ENCODE measurements at places on chromosomes 2 and 18.

- DNase-seq, result no peak
Observed at GRCh38 chr2:98781822-98782221, 50.9 kb upstream of the MGAT4A start.

DNA sequence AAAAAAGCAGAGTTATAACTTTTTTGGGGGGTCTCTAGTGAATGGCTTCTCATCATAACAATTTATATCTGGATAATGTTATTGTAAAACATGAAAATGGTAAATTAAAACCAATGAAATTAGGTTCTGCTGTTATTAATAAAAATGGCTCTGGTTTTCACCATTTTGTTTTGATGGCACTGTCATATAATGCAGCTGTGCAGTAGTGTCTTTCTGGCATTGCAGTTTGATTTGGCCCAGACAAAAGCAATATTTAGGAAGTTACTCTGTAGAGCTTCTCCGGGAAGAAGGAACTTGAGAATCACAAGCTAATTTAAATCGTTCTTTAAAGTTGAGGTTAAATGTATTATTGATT lies 15.1 kb upstream of the NT5C1B start:
- no peak for DNase-seq

DNA sequence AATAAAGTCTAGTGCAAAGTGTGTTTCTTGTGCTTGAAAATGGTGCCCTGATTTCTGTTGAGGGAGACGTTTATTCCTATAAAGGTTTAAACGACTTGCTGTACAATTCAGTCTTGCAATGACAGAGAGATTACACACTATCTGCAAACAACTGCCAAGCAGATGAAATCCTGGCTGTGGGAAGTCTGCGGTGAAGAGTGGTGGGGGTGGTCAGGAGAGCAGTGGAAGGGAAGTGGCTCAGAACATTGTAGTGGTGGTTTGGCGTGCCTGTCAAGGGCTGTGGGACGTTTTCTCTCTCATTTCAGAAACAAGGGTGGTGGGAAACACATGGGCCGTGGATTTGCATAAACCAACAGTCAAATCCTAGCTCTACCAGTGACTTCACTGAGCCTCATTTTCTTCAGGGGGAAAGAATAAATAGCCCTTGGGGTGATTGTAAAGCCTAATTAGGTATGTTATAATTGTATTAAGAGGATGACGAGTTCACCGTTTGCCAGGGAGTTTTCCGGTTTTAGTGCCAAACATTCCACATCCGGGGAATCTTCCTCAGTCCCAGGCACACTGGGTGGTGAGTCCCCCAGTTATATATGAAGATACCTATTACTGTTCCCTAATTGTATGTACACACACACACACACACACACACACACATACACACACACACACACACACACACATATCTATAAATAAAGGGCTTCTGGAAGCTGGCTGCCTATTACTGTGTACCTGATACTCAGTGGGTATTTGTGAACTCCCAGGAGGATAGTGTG lies 115.0 kb downstream of the SPTBN1 start:
- DNase-seq, result no peak

DNA sequence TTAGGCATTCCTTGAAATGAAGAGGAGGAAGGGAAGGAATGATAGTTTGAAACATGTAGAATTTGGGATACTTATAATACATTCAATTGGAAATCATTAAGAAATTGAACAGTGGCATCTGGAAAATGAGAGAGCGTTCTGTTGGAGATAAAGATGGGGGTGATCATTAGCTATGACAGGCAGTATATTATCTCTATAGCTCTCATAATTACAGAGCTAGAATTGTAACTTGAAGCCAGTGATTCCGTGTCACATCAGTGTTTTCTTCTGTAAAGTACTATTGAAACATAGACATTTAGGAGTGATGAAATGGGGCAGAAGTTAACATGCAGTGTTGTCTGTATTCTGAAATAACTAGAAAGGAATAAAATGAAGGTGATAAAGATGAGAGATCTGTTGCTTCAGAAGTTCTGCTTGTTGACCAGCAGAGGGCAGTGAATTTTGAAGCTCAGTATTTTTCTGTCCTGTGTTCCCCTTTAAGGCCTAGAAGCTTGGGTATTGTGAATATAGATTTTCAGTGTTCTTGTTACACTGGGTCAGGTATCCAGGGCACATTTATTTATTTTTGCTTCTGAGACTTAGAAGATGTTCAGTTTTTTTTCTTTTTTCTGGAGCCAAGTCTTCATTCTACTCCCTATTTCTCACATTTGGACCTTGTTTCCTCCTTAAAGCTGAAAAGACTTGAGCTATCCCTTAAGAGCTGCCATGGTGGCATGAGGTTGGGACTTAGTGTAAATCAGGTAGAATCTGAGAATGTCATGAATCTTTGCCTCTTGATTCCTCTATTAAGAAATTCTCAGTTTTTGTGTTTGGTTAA lies 157.4 kb downstream of the TAF4B start:
- no peak for DNase-seq

DNA sequence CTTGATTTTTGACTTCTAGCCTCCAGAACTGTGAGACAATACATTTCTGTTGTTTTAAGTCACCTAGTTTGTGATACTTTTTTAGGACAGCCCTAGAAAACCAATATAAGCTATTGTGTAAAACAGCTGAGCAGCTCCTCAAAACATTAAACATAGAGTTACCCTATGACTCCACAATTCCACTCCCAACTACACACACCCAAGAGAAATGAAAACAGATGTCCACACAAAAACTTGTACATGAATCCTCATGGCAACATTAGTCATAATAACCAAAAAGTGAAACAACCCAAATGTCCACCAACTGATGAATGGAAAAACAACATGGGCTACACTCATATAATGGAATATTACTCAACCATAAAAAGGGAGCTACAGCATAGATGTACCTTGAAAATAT lies 32.6 kb downstream of the TNS1 start:
- no peak for DNase-seq

GRCh38 chr2:23434721-23435121 lies 49.7 kb downstream of the KLHL29 start:
- DNase-seq, result no peak

DNA sequence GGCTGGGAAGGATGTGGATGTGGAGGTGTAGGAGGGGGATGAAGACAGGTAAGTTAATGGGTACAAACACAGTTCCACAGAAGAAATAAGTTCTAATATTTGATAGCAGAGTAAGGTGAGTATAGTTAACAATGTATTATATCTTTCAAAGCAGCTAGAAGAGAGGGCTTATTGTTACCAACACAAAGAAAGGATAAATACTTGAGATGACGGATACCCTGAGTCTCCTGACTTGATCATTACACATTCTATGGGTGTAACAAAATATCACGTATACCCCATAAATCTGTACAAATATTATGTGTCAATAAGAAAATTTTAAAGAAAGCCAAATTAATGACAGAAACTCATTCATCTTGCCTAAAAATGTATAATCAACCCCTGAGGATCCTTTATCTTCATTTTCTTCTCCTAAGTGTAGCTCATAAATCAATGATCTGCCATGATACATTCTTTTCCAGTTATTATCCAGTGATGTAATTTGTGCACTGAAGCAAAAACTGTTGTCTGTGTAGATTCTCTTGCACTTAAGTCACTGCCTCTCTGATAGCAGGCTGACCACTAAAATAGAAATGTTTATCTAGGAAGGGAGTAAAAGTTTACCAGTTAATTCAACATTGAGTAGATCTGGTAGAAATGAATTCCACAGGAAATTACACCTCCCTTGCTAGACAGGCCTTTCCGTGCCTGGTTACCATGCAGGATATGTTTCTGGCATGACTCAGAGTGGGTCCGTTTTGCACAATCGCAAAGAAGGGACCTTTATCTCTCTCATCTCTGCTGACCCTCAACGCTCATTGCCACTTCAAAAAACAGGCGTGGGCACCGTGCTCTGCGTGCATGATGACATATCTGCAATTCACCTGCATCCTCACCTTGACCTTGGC lies 249.7 kb upstream of the NCKAP5 start:
- DNase-seq, result no peak

- DNase-seq, result no peak
Observed at GRCh38 chr2:173462892-173463840, 108.5 kb downstream of the CDCA7 start.

- DNase-seq, result no peak
Observed at GRCh38 chr2:45872211-45872610, 220.7 kb downstream of the PRKCE start.

GRCh38 chr2:203900253-203900652 lies 32.7 kb downstream of the CTLA4 start:
- no peak for DNase-seq

DNA sequence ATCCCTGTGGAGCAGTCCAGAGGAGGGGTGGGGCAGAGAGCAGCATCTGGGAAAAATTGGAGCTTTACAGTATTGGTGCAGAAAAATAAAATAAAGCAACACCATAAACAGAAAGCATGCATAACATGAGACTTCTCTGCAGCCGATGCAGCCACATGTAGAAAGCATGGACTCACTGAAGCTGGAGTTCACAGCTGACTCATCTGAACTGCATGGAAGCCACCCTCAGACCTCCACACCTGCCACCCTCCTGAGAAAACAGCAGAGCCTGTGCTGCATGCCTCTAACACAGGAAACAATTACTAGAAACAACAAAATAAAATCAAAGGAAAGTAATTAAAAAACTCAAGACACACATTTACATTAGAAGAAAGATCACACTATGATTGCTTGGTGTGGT lies 169.4 kb upstream of the ALKAL2 start:
- no peak for DNase-seq

GRCh38 chr2:237290261-237290660 lies 123.7 kb downstream of the COL6A3 start:
- DNase-seq, result no peak

- no peak for DNase-seq
Observed at GRCh38 chr18:31058897-31059296, 16.4 kb upstream of the DSC3 start.

DNA sequence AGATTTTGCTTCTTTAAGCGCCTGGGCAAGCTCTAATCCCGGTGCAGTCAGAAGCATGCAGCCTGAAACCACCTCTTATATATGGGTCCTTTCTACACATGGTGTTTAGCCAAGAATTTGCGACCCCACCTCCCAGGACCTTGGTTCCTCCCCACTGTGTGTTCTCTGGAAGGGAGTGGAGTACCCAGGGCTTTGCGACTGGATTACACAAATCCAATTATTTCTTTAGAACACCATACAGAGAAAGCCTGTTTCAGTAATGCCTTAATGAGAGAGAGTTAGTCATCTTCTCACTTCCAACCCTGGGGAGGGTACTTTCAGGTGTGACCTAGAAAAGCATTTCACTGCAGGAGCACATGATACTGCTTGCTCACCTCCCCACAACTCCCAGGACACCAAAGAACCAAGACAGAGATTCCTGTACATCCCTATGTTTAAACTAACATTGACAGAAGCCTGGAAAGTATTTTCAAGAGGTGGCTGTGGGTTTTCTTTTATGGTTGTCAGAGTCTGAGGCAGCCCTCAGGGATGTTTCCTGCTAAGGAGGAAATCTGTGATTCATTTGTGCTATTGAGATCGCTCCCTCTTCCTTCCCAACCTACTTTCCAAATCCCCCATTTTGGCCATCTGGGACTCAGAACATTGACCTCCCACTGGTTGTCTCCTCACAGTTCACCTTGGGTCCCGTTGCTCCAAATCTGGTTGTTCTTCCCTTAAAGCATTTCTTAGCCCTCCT lies at the start of gene CAPN14:
CAPN14 (minus strand) TSS at position 51 of the 736 bp plus-strand sequence. CDS start 12,068 bp downstream, outside the sequence.
- no peak for DNase-seq

DNA sequence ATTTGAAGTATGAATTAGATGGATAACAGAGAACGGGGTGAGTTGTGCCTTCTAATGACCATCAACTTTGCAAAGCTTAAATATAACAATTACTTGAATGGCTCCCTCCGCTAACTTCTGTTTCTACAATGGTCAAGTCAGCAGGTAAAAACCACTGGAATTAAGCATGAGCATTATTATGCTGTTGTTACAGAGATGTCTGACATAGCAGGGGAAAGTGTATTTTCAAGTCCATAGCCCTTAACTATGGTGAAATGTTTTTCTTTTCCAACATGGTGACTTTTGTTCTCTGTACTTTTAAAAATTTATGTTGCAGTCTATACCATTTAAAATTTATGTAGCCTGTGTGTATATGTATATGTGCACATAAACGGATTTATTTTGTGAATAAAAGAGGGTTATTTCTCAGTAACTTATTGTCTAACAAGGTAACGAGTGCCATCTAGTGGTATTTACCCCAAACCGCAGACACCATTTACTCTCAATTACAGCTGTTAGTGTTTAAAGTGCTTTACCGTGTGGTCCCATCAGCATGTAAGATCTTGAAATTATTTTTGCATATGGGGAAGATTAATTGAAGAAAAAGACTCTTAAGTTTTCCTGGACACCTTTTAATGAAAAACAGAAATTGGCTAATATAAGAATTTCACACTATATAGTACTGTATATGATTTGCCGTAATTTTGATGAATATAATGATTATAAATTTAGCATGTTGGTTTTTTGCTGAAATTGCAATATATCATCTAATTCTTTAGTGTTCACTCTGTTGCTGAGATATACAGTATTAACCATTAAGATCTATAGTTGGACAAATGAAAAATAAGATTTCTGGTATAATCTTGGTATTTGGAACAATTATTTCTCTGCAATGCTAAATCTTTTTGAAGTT lies 78.2 kb downstream of the UBE2E3 start:
- no peak for DNase-seq

DNA sequence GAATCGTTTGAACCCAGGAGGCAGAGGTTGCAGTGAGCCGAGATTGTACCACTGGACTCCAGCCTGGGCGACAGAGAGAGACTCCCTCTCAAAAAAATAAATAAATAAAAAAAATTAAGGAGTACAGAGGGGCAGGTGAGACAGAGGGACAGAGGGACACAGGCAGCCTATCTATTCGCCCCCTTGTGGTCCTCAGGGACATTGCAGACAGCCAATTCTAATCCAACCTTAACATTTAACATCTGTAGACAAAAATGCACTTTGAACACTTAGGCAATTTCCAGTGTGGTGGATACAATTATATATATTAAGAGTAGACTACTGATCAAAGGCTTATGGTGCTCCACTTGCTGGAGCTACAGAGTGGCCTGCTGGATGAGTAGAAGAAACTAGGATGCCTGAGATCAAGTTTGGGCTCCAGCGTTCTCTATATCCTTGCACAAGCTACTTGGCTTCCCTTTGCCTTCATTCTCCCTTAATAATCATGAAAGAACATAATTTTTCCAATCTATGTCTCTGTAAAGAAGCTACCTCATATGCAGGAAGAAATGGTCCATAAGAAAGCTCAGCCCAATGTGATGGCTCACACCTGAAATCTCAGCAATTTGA lies 8.2 kb upstream of the SMARCAL1 start:
- DNase-seq, result no peak

GRCh38 chr18:61475931-61476330 lies 142.7 kb downstream of the CDH20 start:
- DNase-seq, result no peak
